ENCODE measurements at places on chromosomes 7 and 10.

- no peak for DNase-seq
Measured at GRCh38 chr10:7492660-7493046, 81.8 kb upstream of the SFMBT2 start.

- DNase-seq, result no peak
Measured at GRCh38 chr10:3426190-3426845, 253.7 kb upstream of the PITRM1 start.

- no peak for DNase-seq
Measured at GRCh38 chr7:14805105-14805719, 97.3 kb downstream of the DGKB start.

DNA sequence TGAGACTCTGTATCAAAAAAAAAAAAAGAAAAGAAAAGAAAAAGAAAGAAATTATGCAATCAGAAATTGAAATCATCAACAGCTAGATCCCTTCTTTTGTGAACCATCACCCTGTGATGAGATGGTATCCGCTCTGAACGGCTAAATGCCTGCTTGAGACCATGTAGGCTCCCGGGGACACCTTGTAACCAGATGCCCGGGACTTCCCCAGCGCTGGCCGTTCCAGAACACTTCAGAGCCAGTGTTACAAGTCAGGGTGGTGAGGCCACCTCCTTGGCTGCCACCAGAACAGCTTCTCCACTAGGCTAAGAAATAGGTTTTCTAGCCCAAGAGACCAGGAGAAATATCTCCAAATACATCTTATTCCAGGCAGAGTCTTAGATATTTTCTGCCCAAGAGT, 119.4 kb upstream of the SH2B2 start:
- no peak for DNase-seq

GRCh38 chr10:112744181-112745096, 205.6 kb upstream of the TCF7L2 start:
- DNase-seq, result no peak

DNA sequence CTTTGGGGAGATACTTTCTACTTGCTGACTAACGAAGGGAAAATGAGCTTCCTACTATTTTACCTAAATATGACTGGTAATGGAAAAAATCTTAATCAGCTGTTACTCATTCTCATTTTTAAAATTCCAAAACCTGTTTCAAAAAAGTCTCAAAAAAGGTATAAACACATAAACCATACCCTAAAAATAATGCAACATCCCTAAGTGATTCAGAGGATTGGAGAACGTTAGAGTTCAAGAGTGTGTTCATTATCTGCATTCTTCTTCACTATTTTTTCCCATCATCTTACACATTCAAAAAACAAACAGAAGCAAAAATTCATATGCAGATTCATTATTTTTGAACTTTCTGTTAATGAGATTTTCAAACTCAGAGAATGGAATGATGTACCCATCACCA, 150.4 kb upstream of the GNAI1 start:
- no peak for DNase-seq

DNA sequence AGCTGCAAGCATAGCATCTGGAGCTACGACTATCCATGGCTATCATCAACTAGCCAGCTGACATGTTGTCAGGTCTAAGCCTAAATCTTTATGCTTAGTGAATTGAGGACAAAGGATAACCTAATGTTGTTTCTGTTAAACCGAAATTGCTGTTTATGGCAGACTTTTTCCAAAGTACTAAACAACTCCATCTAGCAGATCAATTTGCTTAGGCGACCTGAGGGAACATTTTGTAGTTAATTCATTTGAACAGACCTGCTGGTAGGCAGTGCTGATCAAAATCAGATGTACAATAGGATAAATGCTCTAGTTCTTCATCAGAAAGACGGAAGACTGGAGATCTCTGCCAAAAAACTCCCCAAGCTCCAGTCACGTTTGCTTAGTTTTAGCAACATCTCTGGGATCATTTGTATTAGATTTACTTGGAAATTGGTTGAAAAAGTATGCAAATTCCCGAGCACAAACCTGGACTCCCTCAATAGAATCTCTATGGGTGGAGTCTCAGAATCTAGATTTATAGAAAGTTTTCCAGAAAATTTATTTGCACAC, 301.6 kb upstream of the NRP1 start:
- DNase-seq, result no peak

GRCh38 chr10:114261076-114261475, 22.0 kb downstream of the VWA2 start:
- no peak for DNase-seq

- DNase-seq, result no peak
Measured at GRCh38 chr7:139104091-139104450, 5.4 kb downstream of the ZC3HAV1 start.

- no peak for DNase-seq
Measured at GRCh38 chr7:96827701-96828100, 118.1 kb upstream of the SEM1 start.

DNA sequence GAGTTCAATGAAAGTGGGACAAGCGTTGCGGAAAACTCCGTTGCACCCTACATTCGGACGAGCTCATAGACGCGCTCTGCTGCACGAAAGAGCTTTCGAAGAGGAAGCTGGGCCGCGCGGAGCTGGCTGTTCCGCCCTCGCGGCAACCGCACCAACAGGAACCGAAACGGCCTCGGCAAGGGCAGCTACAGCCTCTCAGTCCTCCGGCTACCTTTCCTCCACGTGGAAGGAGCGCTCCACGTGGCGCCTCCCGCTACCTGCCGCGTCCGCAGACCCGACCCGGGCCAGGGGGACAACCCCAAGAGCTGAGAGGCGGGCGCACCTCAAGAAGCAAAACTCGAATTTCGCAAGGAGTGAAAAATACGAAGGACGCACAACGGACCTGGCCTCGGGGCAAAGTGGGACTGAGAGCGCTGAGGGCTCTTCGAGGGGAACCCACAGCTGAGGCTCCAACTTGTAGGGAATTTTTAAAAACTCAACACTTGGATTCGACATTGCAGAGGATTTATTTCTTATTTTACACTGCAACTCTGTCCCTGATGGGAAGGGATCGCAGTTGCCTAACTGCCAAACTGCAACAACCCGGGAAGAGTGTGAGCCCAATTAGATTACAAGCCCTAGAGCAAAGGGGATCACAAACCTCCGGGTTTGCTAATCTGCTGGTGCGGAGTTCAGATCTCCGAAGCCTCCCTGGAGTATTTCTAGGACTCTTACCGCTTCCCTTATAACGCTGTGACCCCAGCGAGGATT, 1.4 kb downstream of the HPSE2 start:
- DNase-seq, result no peak

DNA sequence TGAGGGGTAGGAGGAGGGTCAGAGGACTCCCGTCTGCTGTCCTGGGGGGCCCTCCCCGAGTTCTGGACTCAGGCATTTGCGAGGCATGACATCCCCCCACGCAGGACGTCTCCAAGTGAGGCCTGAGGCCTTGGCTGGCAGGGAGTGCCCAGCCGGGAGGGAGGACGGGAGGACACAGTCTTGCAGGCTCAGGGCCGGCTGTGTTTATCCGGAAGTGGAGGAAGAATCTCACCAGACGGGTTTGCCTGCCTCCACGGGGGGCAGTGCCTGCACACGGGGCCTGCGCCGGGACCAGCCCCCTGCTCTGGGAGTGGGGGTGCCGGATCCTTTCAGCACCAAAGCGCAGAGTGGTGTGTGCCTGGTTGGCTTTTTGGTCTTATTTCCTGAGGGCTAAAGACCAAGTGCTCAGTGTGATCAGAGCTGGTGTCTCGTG, 10.9 kb downstream of the PWWP2B start:
- DNase-seq, result no peak

DNA sequence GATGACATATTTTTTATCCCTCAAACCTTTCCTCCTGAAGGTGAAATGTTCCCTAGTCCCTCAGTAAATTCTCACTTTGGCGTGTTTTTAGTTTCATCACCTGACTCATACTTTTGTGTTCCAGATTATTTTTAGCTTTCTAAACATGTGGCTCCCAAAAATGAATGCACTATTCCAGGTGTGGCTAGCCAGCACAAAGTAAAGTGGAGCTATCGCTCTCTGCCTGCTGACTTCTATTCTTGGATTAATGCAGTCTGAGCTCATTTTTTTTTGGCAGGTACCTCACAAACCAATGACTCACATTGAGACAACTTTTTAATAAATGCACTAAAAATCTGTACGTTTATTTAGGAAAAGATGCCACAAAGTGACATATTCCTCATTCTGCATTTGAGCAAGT, 58.8 kb upstream of the LANCL2 start:
- DNase-seq, result no peak

- no peak for DNase-seq
Measured at GRCh38 chr7:4552985-4553384, 129.1 kb upstream of the FOXK1 start.

DNA sequence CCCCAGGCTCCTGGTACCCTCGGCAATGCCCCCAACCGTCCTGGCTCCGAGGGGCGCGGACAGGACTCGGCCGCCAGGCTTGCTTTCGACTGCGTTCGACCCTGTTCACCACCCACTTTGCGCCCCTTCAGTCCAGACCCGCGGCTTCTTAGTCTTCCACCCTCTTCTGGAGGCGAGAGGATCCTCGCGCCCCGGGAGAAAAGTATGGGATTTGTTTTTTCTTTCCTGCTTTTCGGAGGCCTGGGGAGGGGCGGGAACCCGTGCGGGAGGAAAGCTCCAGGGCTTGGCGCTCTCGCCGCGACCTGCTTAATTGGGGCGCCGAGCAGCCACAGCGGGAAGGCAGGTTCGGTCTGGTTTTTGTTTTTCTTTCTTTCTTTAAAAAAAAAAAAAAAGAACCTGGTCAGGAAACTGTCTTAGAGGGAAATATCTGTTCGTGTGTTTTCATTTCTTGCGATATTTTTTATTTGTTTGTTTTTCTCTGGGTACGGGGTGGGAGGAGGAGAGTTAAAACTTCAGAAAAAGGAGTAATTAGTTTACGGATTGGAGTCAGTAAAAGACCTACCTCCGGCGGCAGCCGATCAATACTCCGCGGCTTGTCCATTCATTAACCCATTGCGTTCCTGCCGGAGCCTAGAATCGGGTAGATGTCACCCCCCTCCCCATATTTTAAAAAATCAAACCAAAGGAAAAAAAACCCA, 1.6 kb downstream of the EMX2 start:
- no peak for DNase-seq

DNA sequence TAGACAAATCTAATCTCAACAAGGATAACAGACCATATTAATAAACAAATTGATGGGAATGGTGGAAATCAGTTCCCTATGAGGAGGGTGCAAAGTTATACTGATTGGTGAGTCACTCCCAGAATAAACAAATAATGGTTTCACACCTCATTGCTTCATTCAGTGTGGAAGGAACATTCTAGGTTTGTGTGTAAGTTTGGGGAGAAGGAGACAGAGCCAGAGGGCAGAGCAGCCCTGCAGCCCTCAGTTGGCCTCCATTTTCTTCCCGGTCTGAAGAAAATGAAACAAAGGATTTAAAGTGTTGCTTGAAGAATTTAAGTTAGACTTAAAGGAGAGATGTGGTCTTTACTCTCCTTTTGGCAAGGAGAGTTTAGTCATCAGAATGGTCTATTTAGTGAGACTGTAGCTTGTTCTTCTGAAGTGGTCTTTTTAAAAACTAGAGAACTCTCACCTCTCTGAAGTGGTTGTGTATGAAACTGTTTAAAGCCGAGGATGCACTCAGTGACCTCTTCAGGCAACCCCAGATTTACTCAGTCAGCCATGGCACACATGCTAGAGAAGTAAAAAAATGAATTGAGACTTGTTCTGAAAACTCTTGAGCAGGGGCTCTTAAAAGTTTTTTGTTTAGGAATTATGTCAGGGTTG, 27.2 kb downstream of the IKZF1 start:
- no peak for DNase-seq

GRCh38 chr10:36271627-36272340, 629.7 kb upstream of the FZD8 start:
- DNase-seq, result no peak

Data from coronary artery (tissue), 2 donors.